ENCODE measurements at places on chromosomes 16 and 17.

DNA sequence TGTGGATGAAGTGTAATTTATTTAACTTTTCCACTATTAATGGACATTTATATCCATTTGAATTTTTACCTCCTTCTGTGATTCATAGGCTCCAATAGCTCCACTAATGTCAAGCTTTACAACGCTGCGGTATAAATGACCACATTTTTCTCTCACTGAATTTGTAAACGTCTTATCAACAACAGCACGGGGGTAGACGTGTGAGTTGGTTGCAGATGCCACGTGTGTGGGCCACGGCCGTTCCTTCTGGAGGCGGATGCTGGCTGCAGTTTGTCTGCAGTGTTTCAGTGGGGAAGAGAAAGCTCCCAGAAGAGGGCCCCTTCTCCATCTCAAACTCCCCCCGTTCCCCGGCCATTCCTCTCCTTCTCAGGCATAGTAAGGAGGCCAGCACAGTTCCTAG lies 68.2 kb upstream of the XYLT1 start:
- DNase-seq: no peak

DNA sequence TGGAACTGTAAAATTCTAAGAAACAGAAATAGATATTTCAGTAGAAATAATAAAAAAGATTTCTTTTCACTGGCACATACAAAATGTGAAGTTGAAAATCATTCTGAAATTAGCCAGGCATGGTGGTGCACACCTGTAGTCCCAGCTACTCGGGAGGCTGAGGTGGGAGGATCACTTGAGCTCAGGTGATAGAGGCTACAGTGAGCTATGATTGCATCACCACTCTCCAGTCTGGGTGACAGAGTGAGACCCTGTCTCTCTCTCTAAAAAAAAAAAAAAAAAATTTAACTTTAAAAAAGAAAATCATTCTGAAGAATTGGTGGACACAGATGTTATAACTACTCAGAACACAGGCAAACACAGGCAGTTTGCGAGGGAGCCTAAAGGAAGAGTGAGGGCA lies 97.7 kb upstream of the FA2H start:
- no peak for DNase-seq

GRCh38 chr16:86714166-86714565 lies 135.8 kb downstream of the FOXL1 start:
- DNase-seq: no peak

GRCh38 chr17:32357615-32358014 lies 7.7 kb downstream of the ZNF207 start:
- DNase-seq: no peak

DNA sequence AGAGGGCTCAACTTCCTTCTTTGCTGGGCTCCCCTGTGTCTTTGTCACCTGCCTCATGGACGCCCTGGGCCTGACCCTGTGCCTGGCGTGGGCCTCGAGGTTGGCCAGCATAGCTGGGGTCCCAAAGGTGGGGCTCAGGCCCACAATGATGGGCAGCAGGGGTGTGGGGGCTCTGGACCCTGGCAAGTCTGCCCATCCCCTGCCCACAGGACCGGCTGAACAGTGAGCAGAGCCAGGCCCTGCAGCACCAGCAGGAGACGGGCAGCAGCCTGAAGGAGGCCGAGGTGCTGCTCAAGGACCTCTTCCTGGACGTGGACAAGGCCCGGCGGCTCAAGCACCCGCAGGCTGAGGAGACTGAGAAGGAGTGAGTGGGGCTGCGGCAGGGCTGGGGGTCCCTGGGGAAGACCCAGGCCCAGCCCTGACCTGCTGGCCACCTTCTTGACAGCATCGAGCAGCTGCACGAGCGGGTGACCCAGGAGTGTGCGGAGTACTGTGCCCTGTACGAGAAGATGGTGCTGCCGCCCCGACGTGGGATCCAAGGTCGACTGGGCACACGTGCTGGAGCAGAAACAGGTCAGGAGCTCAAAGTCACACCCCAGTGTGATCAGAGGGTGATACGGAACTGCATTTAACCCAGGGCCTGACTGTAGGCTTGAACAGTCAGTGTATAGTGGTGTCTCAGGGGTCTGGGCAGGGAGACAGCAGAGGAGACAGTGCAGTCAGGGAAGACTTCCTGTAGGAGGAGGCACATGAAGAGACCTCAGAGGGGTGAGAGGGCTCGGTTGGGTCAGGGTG lies 3.8 kb downstream of the EVPLL start:
- no peak for DNase-seq

DNA sequence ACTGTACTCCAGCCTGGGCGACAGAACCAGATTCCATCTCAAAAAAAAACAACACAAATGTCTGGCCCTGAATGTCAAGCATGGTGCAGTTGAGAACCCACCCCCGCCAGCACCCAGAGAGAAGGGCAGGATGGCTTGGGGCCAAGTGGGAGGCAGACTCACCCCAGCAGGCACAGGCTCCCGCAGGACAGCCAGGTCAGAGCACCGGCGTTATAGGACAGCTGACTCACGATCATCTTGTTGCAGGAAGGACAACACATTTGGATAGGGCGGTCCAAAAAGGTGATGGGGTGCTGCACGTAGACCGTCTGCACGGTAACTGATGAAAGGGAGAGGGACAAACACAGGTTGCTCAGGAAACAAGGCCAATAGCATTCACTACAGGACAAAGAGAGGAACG lies 33.3 kb downstream of the LITAF start:
- no peak for DNase-seq

- DNase-seq: no peak
These were observed 459 bp upstream of the MARCHF10 start for GRCh38 chr17:62808576-62808970.

DNA sequence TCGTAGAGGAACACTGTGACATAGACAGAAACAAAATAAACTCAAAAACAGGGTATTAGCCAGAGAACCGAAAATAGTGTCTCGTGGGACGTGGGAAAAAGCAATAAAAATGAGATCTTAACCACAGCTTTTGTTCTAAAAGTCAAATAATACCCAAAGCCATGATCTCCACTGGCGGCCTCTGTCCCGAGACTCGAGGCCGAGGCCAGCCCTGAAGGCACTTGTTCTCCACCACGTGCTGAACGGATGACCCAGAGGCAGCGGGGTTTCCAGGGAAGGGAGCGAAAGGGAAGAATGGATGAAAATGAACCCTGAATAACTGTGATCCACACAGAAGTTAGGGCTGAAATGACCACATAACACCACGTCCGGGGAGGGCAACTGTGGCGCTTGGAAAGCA lies 84.8 kb upstream of the CREBBP start:
- DNase-seq: no peak

DNA sequence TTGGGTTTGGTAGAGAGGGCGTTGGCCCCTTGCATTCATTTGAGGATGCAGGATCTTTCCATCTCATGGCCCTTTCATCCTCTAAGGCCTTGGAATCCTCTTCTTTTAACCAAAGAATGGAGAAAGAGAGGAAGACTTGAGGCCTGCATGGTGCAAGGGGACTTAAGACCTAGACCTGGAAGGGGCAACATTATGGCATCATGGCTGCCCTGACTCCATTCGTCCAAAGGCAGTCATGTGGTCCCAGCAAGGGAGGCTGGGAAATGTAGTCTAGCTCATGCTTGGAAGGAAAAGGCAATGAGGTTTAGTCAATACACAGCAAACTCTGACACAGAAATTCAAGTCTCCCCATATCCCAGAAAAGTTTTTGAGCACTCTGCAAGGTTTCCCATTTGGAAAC lies 30.7 kb upstream of the CDRT4 start:
- no peak for DNase-seq

- no peak for DNase-seq
These were observed 90.5 kb upstream of the ASIC2 start for GRCh38 chr17:33383488-33384023.

DNA sequence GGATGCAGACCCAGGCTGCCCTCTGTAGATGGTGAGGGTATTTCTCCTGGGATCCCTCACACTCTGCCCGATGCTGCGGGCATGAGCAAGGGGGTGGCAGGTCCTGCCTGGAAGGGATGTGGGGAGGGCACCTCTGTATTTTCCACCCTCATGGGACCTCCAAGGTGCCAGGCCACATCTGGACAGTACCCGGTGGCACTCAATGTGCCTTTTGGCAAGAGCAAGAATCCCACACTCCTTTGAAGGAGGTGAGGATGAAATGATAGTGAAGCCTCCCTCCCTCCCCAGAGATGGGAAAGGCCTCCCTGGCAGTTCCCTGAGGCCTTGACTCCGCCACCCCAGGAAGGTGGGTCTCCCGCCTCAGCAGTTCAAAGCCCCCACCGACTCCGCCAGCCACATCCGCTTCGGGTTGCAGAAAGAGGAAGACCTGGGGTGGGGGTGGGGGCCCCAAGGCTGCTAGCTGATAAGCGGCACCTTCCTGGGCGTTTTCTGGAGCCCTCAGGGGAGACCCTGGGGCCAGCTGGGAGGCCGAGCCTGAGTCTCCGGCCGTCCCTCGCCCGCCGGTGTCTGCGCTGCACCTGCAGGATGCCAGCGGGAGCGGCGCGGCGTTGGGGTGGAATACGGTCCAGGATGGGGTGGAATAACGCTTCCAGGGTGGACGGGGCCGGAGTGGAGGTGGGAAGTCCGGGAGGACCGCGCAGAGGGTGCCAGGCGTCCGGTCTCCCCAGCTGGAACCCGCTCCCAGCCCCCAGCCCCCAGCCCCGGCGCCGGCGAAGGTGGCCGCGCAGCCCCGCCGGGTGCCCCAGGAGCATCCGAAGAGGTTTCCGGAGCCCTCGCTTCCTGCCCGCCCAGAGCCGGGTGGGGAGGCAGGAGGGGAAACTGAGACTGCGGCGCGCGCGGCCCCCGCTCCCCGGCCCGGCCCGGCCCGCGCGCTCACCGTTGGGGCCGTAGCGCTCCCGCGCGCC lies 718 bp downstream of the ATP2A3 start:
- peak; percentile 64 for DNase-seq

GRCh38 chr17:28211811-28212210 lies 107.2 kb upstream of the TMEM97 start:
- DNase-seq: no peak

DNA sequence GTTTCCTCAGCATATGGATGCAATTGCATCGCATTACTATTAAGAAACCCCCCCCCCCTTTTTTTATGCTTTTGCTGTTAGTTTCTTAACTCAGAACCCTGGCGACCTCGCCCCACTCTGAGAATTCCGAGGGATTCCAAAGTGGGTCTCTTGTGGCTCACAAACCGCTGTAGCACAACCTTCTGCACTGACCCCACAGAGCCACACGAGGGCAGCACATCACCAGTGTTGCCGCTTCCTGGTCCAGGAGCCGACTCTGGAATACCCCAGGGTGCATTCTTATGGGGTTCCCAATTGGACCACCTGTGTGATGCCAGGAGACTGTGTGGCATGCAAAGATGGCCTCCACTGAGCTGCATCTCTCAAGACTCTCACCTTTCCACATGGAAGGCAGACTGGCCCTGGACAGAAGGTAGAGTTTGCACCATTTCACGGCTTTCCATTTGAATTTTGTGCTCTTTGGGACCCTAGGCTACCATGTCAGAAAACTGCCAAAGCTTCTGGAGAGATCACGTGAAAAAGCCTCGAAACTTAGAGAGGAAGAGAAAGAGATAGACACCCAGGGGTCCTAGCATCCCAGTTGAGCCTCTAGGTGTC lies 432.7 kb upstream of the ASIC2 start:
- no peak for DNase-seq

DNA sequence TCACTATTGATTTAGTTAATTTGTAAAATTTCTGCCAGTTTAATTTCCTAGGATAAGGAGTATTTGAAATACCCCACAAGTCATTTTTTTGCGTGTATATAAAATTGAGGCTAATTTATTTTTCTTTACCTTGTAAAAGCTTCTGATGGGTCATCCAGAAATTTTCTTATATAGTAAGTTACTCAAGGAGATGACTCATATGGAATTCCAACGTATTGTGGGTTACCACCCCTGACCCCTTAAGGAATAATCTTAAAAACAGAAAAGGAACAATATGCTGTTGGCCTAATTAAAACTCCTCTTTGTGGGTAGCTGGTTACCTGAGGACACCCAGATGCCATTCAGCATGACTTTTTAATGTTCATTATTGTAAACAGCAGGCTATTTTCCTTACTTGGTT lies 13.6 kb downstream of the HEATR6 start:
- DNase-seq: no peak

- no peak for DNase-seq
These were observed 323.8 kb upstream of the TNRC6C start for GRCh38 chr17:77634710-77635109.

- no peak for DNase-seq
These were observed 2.8 kb downstream of the VAT1 start for GRCh38 chr17:43019418-43019817.

- no peak for DNase-seq
These were observed 13.5 kb upstream of the INPP5K start for GRCh38 chr17:1529863-1530262.

- no peak for DNase-seq
These were observed 8.9 kb downstream of the METTL22 start for GRCh38 chr16:8630255-8630953.

DNA sequence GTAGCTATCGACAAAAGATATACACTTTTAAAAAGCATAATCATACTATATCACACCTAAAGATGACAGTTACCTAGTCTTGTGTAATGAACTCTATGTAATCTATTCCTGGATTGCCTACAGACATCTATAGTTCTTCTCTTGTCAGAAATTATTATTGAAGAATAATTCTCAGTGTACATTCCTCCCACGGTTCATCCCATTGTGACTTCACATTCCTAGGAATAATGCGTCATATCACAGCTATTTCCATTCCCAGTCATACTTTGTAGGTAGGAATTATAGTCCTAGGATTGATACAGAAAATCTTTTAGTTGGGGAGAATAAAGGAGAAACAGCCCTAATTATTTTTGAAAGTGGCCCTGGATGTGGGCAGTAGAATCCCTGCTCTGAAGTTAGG lies 44.0 kb upstream of the ABCC11 start:
- DNase-seq: no peak

- no peak for DNase-seq
These were observed 2.1 kb upstream of the CHMP6 start for GRCh38 chr17:80989586-80989913.

DNA sequence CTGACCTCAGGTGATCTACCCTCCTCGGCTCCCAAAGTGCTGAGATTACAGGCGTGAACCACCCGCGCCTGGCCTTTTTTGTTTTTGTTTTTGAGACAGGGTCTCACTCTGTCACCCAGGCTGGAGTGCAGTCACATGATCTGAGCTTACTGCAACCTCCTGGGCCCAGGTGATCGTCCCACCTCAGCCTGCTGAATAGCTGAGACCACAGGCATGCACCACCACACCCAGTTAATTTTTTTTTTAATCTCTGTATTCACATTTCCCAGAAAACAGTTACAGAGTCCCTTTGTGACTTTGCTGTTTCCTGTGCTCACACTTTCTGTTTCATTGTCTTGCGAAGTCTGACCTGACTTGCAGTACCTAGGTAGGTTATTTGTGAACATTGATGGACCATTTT lies 2.7 kb downstream of the CLUAP1 start:
- no peak for DNase-seq

GRCh38 chr17:70169709-70170597 lies 621 bp downstream of the KCNJ2 start:
- DNase-seq: no peak

GRCh38 chr17:18190628-18191235 lies 7.1 kb downstream of the ALKBH5 start:
- no peak for DNase-seq

DNA sequence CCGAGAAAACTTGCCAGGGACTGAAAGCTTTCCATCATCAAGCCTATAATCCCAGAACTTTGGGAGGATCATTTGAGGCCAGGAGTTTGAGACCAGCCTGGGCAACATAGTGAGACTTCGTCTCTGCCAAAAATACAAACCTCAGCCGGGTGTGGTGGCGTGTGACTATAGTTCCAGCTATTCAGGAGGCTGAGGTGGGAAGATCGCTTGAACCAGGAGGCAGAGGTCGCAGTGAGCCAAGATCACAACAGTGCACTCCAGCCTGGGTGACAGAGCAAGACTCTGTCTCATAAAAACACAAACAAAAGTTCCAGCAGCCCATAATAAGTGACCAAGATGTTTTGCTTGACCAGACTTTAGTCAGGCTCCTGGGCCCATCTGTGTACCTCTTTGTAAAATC lies 1.9 kb downstream of the MEAK7 start:
- no peak for DNase-seq
